ENCODE measurements at places on chromosomes 13 and 19.

DNA sequence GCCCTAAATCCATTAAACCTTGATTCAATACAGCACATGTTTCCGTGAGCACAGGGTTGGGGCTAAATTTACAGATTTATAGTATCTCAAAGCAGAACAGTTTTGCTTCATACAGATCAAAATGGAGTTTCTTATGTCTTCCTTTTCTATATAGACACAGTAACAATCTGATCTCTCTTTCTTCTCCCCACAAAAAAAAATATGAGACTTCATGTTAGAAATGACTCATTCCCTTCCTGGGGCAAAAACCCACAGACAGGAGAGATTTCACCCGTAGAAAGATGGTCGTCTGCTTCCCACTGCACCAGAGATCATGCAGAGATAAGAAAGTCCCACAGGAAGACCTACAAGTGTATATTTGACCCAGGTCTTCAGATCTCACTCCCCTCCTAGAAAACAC is 7.7 kb upstream of the ZNF611 start:
- no peak for DNase-seq

DNA sequence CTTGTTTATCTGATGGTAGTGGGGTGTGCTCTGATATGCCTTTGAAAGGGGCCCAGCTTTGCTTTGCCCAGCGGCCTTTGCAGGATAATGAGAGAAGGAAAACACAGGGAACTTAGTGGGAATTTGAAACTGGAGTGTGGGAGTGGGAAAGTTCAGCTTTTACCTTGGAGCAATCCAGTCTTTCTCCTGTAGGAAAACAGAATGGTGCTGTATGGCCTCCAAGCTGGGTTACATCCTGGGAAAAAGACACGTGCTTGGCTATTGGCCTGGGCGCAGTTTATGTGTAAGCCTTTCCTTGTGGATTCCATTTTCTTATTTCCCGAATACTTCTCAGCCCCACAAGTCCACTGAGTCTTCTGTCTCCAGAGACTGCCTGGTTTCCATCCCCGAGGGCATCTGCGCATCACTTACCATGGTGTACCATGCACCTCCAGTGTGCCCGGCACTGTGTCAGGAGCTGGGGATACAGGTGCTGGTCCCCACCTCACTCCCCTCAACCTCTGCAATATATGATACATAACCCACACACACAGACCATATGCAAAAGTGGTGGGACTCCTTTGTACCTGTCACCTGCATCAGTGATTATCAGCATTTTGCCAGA is 31.5 kb downstream of the ACTN4 start:
- DNase-seq, result no peak

DNA sequence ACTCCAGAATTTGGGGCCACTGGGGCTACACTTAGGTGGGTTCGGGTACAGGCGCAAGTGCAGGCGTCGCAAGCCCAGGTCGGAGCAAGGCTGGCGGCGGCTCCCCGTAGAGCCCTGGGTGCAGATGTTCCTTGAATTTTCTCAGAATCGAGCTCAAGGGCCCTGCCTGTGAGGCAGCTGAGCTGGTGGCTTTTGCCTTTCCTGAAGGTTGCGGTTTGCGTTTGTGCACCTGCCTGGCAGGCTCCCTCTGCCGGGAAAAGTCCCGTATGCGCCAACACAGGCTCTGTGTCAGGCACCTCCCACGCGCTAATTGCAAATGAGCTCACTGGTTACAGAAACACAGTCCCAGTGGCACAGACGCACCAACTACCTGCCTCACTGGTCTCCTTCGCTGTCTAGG is 5.9 kb downstream of the DOHH start:
- peak; percentile 55 for DNase-seq

GRCh38 chr13:58547419-58547818 is 915.9 kb downstream of the PCDH17 start:
- DNase-seq, result no peak

DNA sequence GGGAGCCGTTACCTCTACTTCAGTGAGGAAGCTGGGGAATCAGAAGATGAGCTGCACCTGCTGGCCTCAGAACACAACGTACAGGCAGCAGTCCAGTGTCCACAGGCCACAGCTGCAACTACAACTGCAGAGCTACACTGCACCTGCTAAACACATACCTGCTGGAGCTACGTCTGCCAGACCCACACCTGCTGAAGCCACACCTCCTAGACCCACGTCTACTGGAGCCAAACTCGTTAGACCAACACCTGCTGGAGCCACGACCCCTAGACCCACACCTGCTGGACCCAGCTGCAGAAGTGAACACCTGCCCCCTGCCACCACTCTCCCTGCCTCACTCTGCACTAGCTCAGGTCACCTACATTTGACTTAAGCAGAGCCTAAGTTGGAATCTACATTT is 169.9 kb downstream of the USP12 start:
- DNase-seq, result no peak

GRCh38 chr13:112748947-112749735 is 59.3 kb downstream of the ATP11A start:
- no peak for DNase-seq

DNA sequence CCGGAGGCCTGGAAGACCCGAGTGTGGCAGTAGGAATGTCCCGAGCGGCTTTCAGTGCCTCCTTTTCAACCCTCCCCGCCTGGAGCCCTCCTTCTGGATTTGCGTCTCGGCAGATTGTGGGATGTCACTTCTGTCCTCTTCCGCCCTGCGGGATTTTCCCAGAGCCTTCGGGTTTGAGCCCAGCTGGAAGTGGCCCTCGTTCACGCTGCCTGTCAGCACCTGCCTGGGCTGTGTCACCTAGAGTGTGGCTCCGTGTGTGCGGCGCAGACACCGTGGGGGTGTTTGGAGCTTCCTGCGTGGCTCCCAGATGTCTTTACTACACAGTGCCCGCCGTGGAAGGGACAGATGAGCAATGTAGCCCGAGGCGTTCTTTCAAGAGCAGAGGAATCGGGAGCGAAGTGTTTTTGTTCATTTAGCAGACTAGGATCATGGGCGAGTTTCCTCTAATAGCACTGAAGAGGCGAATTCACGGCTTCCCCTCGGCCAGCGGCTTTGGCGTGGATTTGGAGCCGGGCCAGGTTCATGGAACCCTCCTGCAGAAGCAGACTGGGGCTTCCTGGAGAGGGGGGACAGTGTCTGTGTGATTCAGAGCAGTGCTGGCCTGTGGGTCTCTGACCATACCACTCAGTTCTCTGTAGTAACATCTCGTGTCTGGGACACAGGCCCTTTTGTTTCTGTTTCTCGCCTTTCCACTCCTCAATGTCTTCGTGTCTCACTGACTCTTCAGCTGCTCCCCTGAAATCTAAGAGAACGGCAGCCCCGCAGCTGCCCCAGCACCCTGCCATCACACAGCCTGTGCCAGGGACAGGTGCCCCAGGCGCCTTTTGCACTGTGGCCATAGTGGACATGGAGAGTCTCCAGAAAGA is 68.0 kb downstream of the KDM4B start:
- DNase-seq, result no peak

DNA sequence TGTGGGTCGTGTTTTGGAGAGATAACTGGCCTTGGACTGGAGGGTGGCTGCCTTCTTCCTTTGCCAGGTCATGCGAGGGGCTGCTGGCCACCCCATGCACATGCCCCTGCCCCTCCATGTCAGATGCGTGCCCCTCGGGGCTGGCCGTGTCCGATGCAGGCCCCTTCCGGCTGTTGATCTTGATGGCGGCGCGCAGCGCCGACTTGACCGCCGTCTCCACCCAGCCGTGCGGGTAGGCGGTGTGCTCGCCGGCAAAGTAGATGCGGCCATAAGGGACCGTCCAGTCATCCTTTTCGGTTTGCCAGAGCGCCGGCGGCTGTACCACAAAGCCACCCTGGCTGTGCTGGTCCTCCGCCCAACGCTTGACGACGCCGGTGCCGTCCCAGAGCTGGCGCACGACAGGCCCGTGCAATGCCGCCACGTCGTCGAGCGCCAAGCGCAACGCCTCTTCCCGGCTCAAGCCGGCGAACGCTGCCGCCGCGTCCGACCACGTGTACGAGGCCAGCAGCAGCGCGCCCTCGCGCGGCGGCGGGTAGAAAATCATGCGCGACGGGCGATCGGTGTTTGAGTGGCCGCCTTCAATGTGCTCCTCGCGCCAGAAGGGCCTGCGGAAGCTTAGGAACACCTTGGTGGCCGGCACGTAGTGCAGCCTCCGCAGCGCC is 6.9 kb downstream of the IL4I1 start:
- DNase-seq, result peak; percentile 74

- DNase-seq, result no peak
Observed at GRCh38 chr19:14559916-14560775, 11.7 kb downstream of the NDUFB7 start.

DNA sequence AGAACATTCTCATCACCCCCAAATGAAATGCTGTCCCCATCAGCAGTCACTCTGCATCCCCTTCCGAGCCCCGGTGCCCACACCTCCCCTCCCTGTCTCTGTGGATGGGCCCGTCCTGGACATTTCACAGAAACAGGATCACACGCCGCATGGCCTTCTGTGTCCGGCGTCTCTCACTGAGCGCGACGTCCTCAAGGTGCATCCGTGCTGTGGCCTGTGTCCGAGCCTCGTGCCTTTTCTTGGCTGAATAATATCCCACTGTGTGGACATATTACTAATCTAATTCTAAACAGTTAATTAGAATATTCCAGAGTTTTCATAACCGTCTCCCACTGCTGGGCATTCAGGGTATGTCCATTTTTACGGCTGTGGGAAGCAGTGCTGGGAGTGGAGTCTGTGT is 8.7 kb downstream of the NDUFS7 start:
- DNase-seq, result no peak

DNA sequence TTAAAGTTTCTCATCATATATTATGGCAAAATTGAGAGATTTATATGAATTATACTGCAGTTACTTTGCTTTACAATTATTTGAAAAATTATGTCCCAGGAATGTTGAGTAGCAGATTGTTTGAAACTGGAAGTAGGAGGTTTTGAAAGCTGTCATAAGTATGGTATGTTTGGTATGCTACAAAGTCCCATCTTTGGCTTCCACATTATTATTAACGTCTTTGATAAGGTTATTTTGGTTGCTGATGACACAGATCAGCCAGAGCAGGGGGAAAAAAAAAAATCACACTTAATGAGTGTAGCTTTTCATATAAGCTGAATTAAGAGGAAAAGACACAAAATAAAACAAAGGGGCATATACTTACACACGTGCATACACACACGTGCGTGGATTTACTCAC is 130.1 kb downstream of the SLITRK1 start:
- DNase-seq, result no peak

GRCh38 chr19:21492947-21493906 is 12.2 kb upstream of the ZNF429 start:
- no peak for DNase-seq

- DNase-seq, result no peak
Observed at GRCh38 chr19:33385956-33386355, 12.4 kb downstream of the CEBPG start.

DNA sequence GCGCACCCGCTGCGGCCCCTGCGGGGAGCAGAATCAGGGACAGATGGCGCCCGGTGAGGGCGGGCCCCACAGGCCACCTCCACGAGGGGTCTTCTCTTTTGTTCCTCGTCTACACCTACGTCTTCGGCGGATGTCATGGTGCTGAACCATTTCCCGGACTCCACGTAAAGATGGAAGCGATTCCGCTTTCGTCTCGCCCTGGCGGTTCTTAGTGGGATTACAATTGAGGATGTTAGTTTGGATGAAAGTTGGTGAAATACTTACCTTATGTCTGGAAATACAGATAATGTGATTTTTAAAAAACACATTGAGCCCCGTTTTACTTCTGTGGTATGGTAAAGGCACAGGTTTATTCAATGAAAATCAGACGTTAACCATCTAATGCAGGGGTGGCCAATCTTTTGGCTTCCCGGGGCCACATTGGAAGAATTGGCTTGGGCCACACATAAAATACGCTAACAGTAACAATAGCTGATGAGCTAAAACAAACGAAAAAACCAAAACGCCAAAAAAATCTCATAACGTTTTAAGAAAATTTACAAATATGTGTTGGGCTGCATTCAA is 1.4 kb upstream of the ZMYM5 start:
- DNase-seq, result peak; percentile 67

- DNase-seq, result no peak
Observed at GRCh38 chr13:87131611-87132010, 539.6 kb upstream of the SLITRK5 start.

DNA sequence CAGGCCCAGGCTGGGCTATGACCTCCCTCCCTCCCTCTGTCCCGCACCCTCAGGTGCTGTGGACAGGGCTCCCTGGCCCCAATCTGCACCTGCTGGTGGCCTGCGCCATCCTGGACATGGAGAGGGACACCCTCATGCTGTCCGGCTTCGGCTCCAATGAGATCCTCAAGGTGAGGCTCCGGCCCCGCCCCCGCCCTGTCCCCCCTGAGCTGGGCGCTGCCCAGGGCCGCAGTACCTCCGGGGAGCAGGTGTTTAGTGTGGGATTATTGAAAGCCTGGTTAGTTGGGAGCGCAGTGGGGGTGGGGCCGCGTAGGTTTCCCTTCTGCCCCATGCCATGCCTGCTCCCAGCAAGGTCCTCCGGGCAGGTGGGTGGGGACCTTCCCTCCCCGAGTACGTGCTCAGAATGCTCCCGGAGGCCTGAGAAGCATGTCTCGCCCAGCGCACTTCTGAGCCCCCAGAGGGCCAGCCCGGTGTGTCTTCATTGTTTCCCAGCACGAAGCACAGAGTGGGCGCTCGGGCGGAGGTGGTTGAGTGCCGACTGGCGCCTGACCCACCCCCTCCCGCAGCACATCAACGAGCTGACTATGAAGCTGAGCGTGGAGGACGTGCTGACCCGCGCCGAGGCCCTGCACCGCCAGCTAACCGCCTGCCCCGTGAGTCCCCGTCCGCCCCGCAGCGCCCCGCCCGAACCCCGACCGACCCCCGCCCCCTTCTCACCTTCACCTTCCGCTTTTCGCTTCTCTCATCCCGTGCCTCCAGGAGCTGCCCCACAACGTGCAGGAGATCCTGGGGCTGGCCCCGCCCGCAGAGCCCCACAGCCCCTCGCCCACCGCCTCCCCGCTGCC is 8.8 kb downstream of the IL4I1 start:
- DNase-seq, result no peak

DNA sequence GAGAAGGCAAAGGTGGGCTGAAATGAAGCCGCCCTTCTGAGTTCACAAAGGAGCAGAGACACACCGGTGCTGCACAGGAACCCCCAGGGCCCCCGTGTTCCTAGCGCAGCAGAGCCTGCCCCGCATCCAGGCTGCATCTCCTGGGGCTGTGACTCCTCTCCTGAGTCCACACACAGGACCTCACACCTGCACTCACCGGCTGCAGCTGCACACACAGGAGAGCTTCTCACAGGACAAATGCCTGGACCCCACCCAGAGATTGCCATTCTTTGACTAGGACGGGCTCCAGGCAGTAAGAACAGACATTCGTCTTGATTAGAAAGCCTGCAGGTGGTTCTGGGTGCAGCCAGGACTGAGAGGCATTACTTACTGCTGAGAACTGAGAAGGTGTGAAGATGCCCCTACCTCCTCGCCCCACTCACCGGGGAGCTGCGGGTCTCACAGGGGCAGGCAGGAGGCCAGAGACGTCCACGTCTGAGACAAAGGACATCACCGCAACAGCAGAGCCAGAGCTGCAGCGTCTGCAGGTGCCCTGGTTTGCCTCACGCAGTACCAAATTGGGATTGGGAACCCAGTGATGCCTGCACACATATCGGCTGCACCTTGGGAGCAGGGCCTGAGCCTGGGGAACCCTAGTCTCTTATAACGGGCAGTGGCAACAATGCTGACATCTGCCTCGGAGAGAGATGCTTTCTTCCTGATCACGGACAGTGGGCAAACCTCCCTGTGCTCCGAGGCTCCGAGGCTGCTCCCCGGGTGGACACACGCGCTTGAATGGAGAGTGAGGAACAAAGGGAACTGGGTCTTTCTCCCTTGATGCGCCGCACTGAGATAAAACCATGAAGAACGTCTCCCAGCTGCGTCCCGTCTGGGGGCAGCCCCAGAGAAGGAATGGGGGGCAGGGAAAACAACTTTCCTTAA is 50.4 kb downstream of the RASA3 start:
- DNase-seq, result no peak
